ENCODE measurements at places on chromosomes 12 and 14. TPM values are rescaled to one million over a fixed set of nuclear protein-coding genes. Genes with fewer than 3 reads are reported as not detected.

The SCN8A gene
- 0.11 TPM for polyA plus RNA-seq

The ITGB7 gene
- polyA plus RNA-seq = 3.0 TPM

The VPS37B gene
- polyA plus RNA-seq = 23.6 TPM

The NID2 gene
- polyA plus RNA-seq = 4.0 TPM

The PZP gene
- polyA plus RNA-seq = 0.09 TPM

The TESPA1 gene
- polyA plus RNA-seq = 0.37 TPM

The CYP46A1 gene
- polyA plus RNA-seq = 1.6 TPM

The GLT1D1 gene
- polyA plus RNA-seq = 3.4 TPM

The LTBR gene
- polyA plus RNA-seq = 53.4 TPM

The BRF1 gene
- polyA plus RNA-seq = 16.8 TPM

The ADAMTS20 gene
- not detected for polyA plus RNA-seq

The TSPAN8 gene
- polyA plus RNA-seq = 22.3 TPM

The SLC17A8 gene
- 0.01 TPM for polyA plus RNA-seq

The ST8SIA1 gene
- polyA plus RNA-seq = 0.10 TPM

The CCDC198 gene
- polyA plus RNA-seq = not detected

The BCL11B gene
- polyA plus RNA-seq = 0.11 TPM

The MYRFL gene
- not detected for polyA plus RNA-seq

The SERPINA10 gene
- polyA plus RNA-seq = not detected

The RCOR1 gene
- 7.4 TPM for polyA plus RNA-seq

The ENDOU gene
- 0.14 TPM for polyA plus RNA-seq

The APOLD1 gene
- 44.6 TPM for polyA plus RNA-seq

The SLC6A12 gene
- 1.0 TPM for polyA plus RNA-seq

The RNASE1 gene
- polyA plus RNA-seq = 481 TPM

The TMCC3 gene
- 1.9 TPM for polyA plus RNA-seq

The SOCS4 gene
- polyA plus RNA-seq = 5.9 TPM

The KRT83 gene
- polyA plus RNA-seq = not detected

The C14orf93 gene
- polyA plus RNA-seq = 4.8 TPM

The ASB2 gene
- polyA plus RNA-seq = 0.65 TPM

The IL26 gene
- not detected for polyA plus RNA-seq

The FAR2 gene
- polyA plus RNA-seq = 5.7 TPM

The DPF3 gene
- 0.41 TPM for polyA plus RNA-seq

The SIX6 gene
- not detected for polyA plus RNA-seq

The MMP19 gene
- polyA plus RNA-seq = 100 TPM

The CATSPERB gene
- 11.4 TPM for polyA plus RNA-seq

The SMOC1 gene
- 6.7 TPM for polyA plus RNA-seq

The ADSS1 gene
- polyA plus RNA-seq = 4.3 TPM

The TMTC1 gene
- polyA plus RNA-seq = 35.1 TPM

The GYS2 gene
- 1.1 TPM for polyA plus RNA-seq

The SLC7A7 gene
- polyA plus RNA-seq = 12.1 TPM

The KRT5 gene
- 0.99 TPM for polyA plus RNA-seq

The TCL1B gene
- polyA plus RNA-seq = not detected

The TAS2R14 gene
- polyA plus RNA-seq = not detected

The BBOF1 gene
- 7.6 TPM for polyA plus RNA-seq

The SLC38A6 gene
- polyA plus RNA-seq = 6.4 TPM

The SYT1 gene
- polyA plus RNA-seq = 0.59 TPM

The STXBP6 gene
- polyA plus RNA-seq = 11.4 TPM

The LHX5 gene
- 0.10 TPM for polyA plus RNA-seq

The PMEL gene
- polyA plus RNA-seq = 1.7 TPM

The CAPZA3 gene
- polyA plus RNA-seq = not detected

The SPRYD3 gene
- polyA plus RNA-seq = 29.8 TPM

The SERPINA9 gene
- polyA plus RNA-seq = not detected

The TAS2R7 gene
- polyA plus RNA-seq = not detected

The E2F7 gene
- polyA plus RNA-seq = 0.01 TPM

The IFI27 gene
- 140 TPM for polyA plus RNA-seq

The ASCL1 gene
- polyA plus RNA-seq = not detected

The RFLNA gene
- 1.2 TPM for polyA plus RNA-seq

The GLIPR1L2 gene
- 0.74 TPM for polyA plus RNA-seq

The CYP27B1 gene
- polyA plus RNA-seq = 3.0 TPM

The CCDC60 gene
- not detected for polyA plus RNA-seq
